Left renal cortex interstitium (tissue), 4 donors: ENCODE measurements at places on chromosomes 16 and 17.
A peak's percentile ranks its signal among the peaks of the same experiment; 100 is the strongest.

DNA sequence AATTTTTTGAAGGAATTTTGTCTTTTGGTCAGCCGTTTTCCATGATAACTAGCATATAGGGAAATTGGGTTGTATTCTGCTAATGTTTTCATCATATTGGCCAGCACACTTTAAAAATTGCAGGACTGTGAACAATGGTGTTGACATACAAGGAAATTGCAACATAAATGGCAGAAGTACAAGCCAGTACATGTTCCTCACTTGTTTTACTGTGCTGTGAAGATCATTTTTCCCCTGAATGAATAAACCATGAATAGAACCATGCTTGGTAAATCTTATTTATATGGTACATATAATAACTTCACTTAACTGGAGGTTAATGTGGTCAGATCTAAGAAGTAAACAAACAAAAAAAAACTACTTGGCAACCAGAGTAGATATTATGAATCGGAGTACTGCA, 22.8 kb downstream of the OMG start:
- DNase-seq, result no peak

- DNase-seq, result no peak
These were observed 725 bp downstream of the ABCA3 start for GRCh38 chr16:2339521-2340484.

DNA sequence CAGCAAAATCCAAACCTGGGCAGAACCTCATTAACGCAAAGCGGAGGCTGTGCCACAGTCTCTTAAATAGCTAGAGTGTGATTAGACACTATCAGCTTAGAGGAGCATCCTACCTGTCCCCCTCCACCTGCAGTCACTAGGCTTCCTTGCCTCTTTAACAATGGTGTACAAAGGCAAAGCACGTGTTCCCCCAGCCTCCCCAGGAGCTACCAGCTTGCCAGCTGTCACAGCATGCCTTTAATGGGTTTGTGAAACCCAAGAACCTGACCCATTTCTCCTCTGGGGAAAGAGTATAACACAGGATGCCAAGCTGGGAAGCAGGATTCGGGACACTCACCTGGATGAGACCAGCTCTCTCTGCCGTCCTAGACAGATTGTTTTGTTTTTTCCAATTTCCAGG, 37.2 kb upstream of the TBX2 start:
- no peak for DNase-seq

DNA sequence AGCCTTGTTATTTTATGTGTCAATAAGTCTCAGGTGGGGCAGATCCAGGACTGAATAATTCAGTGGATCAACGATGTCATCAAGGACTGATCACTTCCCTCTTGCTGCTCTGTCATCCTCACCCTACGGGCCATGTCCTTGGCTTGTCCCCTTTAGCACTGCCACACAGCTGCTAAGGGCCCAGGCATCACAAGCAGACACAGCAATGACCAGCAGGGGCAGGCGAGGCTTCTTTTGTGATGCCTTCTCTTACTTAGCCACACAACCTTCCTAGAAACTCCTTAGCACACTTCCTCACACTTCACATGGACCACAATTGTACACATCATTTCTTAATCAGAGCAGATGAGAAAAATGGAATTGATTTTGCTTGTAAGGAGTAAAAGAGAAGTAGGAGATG, 356.3 kb upstream of the SOX9 start:
- DNase-seq, result no peak

GRCh38 chr16:1079786-1080525, 7.4 kb downstream of the SSTR5 start:
- no peak for DNase-seq

DNA sequence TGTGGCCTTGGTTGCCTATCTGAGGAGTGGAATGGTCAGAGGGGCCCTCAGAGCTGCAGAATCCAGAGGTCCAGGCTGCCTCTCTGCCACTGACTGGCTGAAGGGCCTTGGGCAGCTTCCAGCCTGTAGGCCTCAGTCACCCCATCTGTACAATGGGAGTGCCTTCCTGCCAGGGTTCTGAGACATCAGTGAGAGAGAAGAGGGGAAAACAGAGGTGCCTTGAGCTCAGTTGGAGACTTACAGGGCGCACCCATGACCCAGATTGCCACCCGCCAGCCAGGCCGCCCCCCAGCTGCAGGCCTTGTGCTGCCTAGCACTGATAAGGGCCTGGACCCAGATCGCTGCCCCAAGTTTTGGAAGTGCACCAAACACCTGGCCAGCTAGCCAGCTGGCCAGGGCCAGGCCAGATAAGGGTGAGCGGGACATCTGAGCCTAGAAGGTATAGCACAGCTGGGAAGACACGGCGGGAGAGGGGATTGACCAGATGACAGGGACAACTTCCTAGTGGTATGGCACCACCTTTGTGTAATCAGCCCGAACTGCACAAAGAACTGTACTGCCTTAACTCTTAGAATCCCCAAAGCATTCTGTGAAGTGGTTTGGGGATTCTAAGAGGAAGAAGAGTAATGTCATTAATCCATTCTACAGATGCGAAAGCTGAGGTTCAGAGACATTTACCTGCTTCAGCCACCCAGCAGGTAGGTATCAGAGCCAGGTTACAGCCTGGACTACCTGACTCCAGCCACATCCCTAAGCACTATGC, 1.4 kb downstream of the SLC4A1 start:
- no peak for DNase-seq

DNA sequence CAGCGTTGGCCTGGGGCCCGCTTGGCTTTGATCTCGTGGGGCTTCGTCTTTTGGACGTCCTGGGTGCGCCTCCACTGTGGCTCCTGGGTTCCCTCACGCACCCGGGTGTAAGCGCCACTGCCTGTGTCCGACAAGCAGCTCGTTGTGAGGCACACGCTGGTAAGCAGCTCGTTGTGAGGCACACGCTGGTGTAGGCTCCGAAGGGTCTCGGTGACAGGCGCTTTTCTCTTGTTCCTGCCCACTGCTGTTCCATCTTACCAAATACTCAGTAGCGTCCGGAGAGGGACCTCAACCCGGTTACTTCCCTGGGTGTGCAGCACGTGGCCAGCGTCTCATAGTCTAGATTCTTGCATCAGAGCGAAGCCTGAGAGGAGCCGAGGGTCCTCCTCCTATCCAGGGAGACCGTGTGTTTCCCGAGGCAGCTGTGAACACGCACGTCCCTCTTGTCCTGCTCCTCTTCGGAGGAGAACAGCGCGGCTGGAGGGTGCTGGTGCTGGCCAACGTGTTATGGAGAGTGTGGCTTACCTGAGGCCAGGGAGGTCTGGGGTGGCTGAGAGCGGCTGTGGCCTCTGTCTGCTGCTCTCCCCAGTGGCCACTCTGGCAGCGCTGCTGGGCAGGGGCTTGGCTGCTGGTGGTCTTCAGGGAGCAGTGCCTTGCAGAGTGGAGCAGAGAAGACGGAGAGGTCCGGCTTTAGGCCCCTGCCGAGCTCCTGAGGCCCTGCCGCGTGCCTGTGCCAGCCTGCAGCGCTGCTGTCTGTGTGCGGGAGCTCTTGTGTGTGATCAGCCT, 32.1 kb upstream of the ZNF750 start:
- DNase-seq, result no peak

DNA sequence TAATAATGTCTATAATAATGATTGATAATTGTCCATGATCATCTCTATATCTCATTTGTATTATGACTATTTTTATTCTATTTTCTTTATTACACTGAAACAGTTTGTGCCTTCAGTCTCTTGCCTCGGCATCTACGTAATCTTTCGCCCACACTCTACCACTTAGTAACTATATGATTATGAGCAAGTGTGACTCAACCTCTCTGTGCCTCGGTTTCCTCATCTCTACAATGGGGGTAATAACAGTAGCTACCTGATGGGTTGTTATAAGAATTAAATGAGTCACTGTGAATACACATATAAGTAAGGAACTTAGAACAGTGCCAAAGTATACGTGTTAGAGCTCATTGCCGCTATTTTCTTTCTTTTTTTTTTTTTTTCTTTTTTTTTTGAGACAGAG, 3.7 kb upstream of the SLC16A11 start:
- no peak for DNase-seq

DNA sequence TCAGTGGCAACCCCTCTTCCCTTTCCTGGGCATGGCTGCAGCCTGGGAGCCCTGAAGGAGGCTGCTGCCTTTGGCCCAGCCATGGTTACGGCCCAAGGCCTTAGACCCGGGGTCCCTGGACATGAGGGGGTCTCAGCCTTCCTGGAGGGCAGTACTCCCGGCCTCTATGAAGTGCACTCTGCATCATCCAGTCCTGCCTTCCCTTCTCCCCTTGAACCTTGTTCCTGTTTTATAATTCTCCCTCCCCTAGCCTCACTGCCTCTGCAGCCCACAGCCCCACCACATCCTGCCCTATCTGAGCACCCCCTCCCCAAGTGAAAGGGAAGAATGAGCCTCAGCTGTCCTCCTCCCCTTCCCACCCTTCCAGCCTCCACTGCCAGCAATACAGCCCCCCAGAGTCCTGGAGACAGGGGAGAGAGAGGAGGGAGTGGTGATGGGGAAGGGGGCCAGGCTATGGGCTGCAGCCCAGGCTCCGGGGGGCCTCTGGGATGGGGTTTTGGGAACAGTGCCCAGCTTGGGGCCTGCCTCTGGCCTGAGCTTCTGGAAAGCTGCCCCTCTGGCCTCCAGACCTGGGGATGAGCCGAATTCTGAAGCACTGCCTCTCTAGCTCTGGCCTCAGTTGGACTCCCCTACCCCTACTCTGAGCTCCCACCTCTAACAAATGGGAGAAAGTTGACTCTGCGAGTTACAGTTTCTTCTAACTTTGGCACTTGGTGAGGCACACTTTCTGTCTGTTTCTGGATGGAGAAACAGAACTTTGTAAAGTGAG, 7.6 kb downstream of the CCR7 start:
- DNase-seq, result no peak

GRCh38 chr17:76022285-76022684, 4.8 kb downstream of the EVPL start:
- no peak for DNase-seq

DNA sequence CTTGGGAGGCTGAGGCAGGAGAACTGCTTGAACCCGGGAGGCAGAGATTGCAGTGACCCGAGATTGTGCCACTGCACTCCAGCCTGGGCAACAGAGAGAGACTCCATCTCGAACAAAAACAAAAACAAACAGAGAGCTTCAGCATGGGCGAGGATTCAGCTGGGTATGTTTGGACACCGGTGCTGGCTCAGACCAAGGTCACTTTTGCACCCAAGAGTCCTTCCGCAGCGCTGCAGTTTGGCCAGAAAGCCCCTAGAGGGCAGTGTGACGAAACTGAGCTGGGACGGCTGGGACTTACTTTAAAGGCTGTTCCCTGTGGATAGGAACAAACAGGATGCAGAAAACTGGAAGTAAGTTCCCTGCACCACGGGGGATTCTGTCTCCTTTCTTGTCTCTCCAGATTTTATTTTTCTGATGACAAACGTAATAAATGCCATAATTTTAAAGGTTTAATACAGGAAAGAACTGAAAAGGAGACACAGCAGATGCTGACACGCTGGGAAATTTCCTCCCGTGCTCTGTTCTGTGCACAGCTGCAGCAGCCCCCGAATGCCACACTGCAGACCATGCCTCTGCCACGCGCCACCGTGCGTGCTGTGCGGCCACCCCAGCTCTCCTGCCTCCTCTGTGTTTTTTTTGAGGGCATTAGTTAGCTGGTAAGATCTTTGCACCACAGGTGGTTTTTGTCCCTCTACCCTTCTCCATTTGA, 25.2 kb upstream of the USP36 start:
- DNase-seq, result peak; percentile 78

- DNase-seq, result no peak
These were observed 111.5 kb upstream of the ELAC2 start for GRCh38 chr17:13129356-13129755.

DNA sequence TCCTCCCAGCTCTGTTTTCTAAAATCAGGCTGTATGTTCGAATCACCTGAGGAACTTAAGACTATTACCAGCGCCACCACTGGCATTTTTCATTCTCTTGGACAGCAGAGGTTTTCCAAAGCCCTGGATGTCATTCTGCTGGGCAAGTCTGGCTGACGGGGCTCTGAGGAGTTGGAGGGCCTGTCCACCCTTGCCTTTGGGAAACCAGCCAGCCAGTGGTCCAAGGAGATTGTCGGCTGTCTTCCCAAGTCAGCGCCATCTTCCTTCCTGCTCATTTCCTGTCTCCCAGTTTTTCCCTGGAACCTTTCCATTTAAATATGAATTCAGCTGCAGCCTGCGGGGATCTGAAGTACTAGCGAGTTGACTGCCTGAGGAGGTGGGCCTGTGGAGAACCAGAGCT, 258.3 kb downstream of the PRKCA start:
- no peak for DNase-seq

- no peak for DNase-seq
These were observed 81.3 kb downstream of the HIC1 start for GRCh38 chr17:2136241-2136640.

DNA sequence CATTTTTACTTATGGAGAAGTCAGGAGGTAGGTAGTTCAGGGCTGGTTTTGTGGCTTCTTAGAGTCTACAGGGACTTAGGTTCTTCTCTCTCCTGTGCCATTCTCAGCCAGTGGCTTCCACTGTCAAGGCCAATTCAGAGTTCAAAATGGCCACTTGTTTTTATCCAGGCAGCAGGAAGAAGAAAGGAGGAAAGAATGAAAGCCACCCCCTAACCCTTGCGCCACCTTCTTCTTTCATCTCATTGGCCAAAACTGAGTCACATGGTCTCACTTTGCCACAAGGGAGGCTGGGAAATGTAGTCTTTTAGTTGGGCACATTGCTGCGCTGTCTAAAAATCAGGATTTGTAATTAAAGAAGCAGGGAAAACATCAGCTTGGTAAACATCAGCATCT, 60.8 kb upstream of the MED9 start:
- no peak for DNase-seq

GRCh38 chr16:46911038-46911437, 26.9 kb downstream of the GPT2 start:
- no peak for DNase-seq

GRCh38 chr17:45227101-45227925, 5.6 kb downstream of the FMNL1 start:
- DNase-seq, result no peak

DNA sequence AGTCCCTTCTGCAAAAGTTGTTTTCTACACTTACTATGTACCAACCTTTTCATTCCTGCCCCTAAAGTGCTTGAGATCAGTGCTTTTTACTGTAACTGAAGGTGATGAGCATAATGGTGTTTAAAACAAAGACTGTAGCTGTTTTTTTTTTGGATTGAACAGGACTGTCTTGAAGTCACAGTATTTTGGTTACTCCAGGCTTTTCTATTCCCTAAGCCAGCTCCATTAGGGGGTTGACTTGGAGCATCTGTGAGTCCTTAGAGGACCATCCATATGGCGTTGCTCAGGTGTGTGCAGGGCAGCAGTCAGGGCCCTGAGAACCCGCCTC, 29.0 kb upstream of the LGALS9 start:
- DNase-seq, result no peak

DNA sequence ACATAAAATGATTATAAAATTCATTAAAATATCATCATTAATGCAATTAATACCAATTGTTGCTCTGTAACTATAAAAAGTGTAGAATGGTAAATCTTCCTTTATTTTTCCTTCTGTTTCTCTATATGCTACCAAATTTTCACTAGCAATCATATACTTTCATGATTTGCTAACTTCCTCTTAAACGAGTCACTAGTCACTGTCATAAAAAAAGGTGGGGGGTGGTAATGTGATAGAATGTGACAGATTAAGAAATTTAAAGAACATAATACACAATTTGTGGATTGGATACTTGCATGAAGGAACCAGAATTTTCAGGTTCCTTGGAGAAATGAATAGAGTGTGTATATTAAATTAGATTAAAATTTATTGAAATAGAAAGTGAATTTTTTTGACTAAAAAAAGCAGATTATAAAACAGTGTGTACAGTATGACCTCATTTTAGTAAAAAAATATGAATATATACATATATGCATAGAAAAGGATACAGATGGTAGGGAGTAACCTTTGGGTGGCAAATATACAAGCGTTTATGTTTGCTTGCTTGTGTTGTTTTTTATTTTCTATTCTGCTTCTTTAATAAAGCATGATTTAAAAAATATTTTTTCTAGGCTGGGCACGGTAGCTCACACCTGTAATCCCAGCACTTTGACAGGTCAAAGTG, 56.7 kb upstream of the C17orf78 start:
- DNase-seq, result no peak
